ENCODE measurements at places on chromosomes 2 and 18.

DNA sequence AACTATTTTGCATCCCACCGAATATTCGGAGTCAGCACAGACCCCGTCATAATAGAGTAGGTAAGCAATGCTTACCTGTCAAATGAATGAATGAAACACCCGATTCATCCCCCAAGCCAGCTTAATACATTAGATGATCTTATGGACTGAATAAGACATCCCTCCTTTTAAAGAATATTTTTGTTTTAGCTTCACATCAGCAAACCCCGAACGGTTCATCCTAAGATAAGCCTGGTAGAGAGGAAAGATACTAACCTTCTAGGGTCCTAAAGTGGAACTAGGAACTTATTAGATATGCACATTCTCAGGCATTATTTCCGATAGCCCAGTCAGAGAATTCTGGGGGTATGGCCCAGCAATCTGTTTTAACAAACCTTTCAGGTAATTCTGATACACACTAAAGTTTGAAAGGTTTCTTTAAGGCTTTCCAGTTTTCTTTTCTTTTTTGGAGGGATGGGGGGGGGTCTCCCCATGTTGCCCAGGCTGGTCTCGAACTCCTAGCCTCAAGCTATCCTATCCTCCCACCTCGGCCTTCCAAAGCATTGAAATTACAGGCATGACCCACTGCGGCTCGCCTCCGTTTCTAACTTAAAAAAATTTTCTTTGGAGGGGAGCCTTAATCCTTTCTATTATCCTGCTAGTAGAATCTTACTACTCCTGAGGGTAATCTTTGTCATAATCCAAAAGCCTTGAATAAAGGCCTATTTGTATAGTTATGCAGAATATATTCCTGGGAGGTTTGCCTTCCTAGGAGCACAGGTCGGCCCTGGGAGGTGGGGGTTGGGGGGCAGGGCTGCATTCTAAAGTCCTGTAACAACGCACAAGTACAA is 1.0 kb upstream of the ACTR3 start:
- peak overlapping the region; percentile 96 for H3K27ac ChIP-seq
- H3K4me1 ChIP-seq = peaks cover 2% of the 10 kb centered on the region
- no peaks in the 10 kb centered on the region for H3K36me3 ChIP-seq

- no peaks in the 10 kb centered on the region for H3K36me3 ChIP-seq
- no peak for DNase-seq
- H3K27me3 ChIP-seq = no peaks in the 10 kb centered on the region
- peaks cover 5% of the 10 kb centered on the region for H3K4me1 ChIP-seq
- H3K27ac ChIP-seq = no peak overlapping the region
Measured at GRCh38 chr2:216405588-216405987, 6.7 kb upstream of the SMARCAL1 start.

GRCh38 chr2:164510895-164511294 is 110.4 kb downstream of the GRB14 start:
- no peak overlapping the region for H3K4me3 ChIP-seq
- no peaks in the 10 kb centered on the region for H3K4me1 ChIP-seq
- H3K27me3 ChIP-seq = no peaks in the 10 kb centered on the region
- DNase-seq = no peak
- H3K36me3 ChIP-seq = no peaks in the 10 kb centered on the region
- H3K27ac ChIP-seq = no peak overlapping the region

DNA sequence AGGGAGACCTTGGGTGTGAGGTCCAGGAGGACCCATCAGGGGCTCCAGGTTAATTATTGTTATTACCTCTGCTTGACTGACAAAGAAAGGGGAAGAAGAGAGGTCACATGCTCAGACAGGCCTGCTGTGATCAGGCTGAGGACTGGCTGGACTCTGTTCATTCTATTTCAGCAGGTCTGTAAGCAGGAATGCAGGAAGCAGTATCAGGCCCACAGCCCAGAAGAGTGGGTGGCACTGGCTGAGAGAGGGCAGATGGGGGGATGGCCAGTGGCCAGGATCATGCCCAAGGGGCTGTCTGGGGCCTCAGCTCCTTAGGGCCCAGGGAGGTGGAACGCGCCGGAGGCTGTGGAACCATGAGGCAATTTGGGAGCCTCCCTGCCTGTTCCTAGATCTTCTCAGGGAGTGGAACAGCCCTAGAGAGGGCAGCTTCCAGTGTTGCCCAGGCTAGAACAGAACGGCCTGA is 43.7 kb upstream of the ZBTB7C start:
- DNase-seq = no peak
- no peaks in the 10 kb centered on the region for H3K36me3 ChIP-seq
- no peak overlapping the region for H3K27ac ChIP-seq
- no peak overlapping the region for H3K4me3 ChIP-seq

- H3K27ac ChIP-seq = no peak overlapping the region
- DNase-seq = no peak
- no peak overlapping the region for H3K4me3 ChIP-seq
Measured at GRCh38 chr2:74534411-74534810, 4.7 kb downstream of the HTRA2 start.

DNA sequence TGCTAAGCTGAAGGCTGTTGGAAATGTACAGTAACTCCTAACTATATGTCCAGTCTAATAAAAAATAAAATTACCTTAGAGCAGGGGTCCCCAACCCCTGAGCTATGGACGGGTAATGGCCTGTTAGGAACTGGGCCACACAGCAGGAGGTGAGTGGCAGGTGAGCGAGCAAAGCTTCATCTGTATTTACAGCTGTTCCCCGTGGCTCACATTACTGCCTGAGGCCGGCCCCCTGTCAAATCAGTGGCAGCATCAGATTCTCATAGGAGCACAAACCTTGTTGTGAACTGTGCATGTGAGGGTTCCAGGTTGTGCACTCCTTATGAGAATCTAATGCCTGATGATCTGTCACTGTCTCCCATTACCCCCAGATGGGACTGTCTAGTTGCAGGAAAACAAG is 73.1 kb upstream of the CXCR4 start:
- H3K4me3 ChIP-seq = no peak overlapping the region
- H3K4me1 ChIP-seq = peaks cover 2% of the 10 kb centered on the region
- no peaks in the 10 kb centered on the region for H3K27me3 ChIP-seq
- H3K36me3 ChIP-seq = no peaks in the 10 kb centered on the region

- H3K36me3 ChIP-seq = no peaks in the 10 kb centered on the region
- H3K27me3 ChIP-seq = no peaks in the 10 kb centered on the region
- no peaks in the 10 kb centered on the region for H3K4me1 ChIP-seq
- no peak for DNase-seq
Measured at GRCh38 chr18:79058007-79058406, 11.2 kb upstream of the ATP9B start.

- no peaks in the 10 kb centered on the region for H3K27me3 ChIP-seq
- no peak for DNase-seq
- no peak overlapping the region for H3K27ac ChIP-seq
Measured at GRCh38 chr2:109703077-109703476, 88.9 kb downstream of the SOWAHC start.

GRCh38 chr2:103847276-103847675 is 1006.6 kb upstream of the POU3F3 start:
- H3K27me3 ChIP-seq = no peaks in the 10 kb centered on the region
- H3K4me3 ChIP-seq = no peak overlapping the region
- H3K4me1 ChIP-seq = no peaks in the 10 kb centered on the region
- no peak for DNase-seq
- no peaks in the 10 kb centered on the region for H3K36me3 ChIP-seq
- H3K27ac ChIP-seq = no peak overlapping the region

- H3K27ac ChIP-seq = no peak overlapping the region
- no peak for DNase-seq
- H3K4me1 ChIP-seq = no peaks in the 10 kb centered on the region
Measured at GRCh38 chr18:43422518-43422917, 145.2 kb upstream of the SYT4 start.

- no peaks in the 10 kb centered on the region for H3K27me3 ChIP-seq
- no peak overlapping the region for H3K4me3 ChIP-seq
- H3K27ac ChIP-seq = no peak overlapping the region
Measured at GRCh38 chr2:21910832-21911507, 787.2 kb downstream of the TDRD15 start.

- no peak overlapping the region for H3K4me3 ChIP-seq
- no peaks in the 10 kb centered on the region for H3K27me3 ChIP-seq
- H3K4me1 ChIP-seq = no peaks in the 10 kb centered on the region
- H3K36me3 ChIP-seq = no peaks in the 10 kb centered on the region
- no peak for DNase-seq
Measured at GRCh38 chr2:214652473-214652872, 157.0 kb downstream of the BARD1 start.

DNA sequence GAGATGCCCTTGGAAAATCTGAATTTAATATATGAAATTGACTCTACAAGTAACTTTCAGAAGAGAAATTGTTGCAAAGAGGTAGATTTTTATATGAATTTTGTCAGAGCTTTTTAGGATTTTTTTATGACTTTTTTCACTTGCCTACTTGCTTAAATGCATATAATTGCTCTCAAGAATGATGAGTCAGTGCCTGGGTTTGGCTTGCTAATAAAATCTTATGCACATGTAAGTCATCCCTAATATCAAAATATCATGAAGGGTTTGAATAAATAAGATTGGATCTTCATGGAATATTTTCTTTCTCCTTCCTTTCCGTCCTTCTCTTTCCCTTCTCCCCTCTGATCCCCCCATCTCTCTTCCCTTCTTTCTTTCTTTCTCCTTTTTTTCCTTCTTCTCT is 354.1 kb downstream of the TXNL1 start:
- H3K36me3 ChIP-seq = no peaks in the 10 kb centered on the region
- DNase-seq = no peak
- H3K4me3 ChIP-seq = no peak overlapping the region

DNA sequence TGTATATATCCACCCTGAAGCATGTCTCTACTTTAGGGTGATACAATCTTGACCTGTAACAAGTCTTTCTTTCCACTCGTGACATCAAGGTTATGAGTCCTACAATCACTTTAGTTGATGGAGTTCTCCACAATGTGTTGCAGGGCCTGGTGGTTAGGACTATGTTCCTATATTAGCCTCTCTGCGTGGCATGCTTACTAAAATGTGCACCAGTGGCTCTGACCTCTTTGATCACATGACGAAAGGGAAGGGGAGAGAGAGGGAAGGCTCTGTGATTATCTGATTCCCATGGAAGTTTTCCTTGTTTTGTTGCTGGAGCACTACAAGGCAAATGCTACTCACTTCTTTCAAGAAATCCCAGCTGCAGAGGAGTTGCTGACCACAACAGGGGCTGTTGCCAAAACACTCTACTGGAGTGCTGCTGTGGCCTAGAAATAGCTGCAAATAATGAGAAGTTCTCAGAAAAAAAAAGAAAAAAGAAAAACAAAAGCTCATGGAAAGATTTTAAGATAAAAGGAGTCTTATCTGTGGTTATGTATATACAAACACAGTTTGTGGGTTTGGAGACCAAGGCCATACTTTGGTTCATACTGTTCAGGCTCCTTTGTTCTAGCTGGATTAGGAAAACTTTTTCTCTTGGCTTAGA is 272.8 kb upstream of the MMADHC start:
- no peaks in the 10 kb centered on the region for H3K27me3 ChIP-seq
- H3K36me3 ChIP-seq = no peaks in the 10 kb centered on the region
- no peak for DNase-seq
- no peaks in the 10 kb centered on the region for H3K4me1 ChIP-seq

- H3K4me3 ChIP-seq = no peak overlapping the region
- no peak for DNase-seq
- no peaks in the 10 kb centered on the region for H3K36me3 ChIP-seq
- no peaks in the 10 kb centered on the region for H3K4me1 ChIP-seq
Measured at GRCh38 chr2:95043300-95044093, 18.0 kb downstream of the MAL start.

DNA sequence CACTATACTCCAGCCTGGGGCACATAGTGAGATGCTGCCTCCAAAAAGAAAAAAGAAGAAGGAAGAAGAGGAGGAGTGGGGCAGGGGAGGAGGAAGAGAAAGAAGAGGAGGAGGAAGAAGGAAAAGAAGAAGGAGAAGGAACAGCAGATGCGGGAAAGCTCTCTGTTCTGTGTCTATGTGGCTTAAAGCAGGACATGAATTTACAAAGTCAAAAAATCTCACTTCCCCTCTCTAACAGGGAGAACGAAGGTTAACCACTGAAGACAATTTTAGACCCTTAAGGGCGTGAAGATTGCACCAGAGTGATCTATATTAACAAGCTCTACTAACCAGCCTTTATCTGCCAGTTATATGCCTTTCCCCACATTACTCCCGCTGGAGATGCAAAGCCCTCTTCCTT is 258.9 kb downstream of the METTL4 start:
- no peaks in the 10 kb centered on the region for H3K36me3 ChIP-seq
- no peaks in the 10 kb centered on the region for H3K27me3 ChIP-seq
- H3K27ac ChIP-seq = no peak overlapping the region
- no peak overlapping the region for H3K4me3 ChIP-seq
- no peaks in the 10 kb centered on the region for H3K4me1 ChIP-seq

GRCh38 chr2:28439763-28440162 is 47.1 kb downstream of the FOSL2 start:
- no peak overlapping the region for H3K27ac ChIP-seq
- H3K4me3 ChIP-seq = no peak overlapping the region
- no peak for DNase-seq

- H3K36me3 ChIP-seq = no peaks in the 10 kb centered on the region
- no peak overlapping the region for H3K27ac ChIP-seq
- no peaks in the 10 kb centered on the region for H3K4me1 ChIP-seq
- no peaks in the 10 kb centered on the region for H3K27me3 ChIP-seq
Measured at GRCh38 chr18:57901825-57902589, 98.9 kb upstream of the ATP8B1 start.

DNA sequence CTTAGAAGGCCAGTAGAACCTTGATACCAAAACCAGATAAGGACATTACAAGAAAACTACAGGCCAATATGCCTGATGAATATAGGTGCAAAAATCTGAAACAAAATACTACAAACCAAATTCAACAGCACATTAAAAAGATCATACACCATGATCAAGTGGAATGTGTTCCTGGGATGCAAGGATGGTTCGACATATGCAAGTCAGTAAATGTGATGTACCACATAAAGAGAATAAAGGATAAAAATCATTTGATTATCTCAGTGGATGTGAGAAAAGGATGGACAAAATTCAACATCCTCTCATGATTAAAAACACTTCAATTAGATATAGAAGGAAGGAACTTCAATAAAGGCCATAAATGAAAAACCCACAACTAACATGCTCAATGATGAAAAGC is 129.6 kb downstream of the RTN4 start:
- no peaks in the 10 kb centered on the region for H3K36me3 ChIP-seq
- no peak for DNase-seq
- no peak overlapping the region for H3K4me3 ChIP-seq
- H3K27ac ChIP-seq = no peak overlapping the region

DNA sequence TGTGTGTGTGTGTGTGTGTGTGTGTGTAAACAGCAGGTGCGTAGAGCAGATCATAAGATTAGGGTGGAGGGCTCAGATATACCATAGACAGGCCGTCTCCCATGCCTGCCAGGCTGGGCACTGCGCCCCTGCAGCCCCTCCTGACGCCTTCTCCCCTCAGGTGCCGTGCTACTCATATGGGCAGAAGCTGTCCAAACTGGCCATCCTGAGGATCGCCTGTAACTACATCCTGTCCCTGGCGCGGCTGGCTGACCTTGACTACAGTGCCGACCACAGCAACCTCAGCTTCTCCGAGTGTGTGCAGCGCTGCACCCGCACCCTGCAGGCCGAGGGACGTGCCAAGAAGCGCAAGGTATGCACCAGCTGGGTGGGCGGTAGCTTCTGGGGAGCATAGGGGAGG is 10.0 kb downstream of the ATOH8 start:
- no peak overlapping the region for H3K4me3 ChIP-seq
- H3K4me1 ChIP-seq = peaks cover 31% of the 10 kb centered on the region
- no peak overlapping the region for H3K27ac ChIP-seq
- H3K36me3 ChIP-seq = no peaks in the 10 kb centered on the region
- H3K27me3 ChIP-seq = no peaks in the 10 kb centered on the region
- DNase-seq = no peak
